Activated CD4-positive, CD25-positive, alpha-beta regulatory T cell treated with anti-CD3 and anti-CD28 coated beads, Interleukin-2, amount 50 U/mL, for 16 hours (primary cell): ENCODE measurements at places on chromosomes 11 and 22.

- DNase-seq, result no peak
Measured at GRCh38 chr22:22040908-22041307, 58.3 kb upstream of the TOP3B start.

DNA sequence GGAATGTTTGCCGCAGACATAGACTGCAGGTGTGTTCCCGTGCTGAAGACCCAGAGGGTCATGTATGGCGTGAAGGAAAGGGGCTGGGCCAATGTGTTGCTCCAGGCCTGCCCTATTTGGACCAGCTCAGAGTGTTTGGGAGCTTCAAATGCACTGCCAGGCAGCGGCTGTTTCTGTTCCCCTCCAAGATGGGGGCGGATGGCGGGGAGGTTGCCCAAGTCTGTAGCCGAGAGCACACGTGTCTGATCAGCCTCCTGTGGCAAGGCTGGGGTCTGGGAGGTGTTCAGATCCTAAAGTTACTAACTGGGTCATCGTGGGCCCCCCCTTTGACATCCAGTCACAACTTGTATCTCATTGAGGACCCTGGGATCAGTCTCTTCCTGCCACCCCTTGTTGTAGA is 45.5 kb downstream of the CACNA1I start:
- no peak for DNase-seq

GRCh38 chr11:396948-397548 is 3.0 kb downstream of the PKP3 start:
- no peak for DNase-seq

GRCh38 chr11:773425-773824 is 3.9 kb downstream of the GATD1 start:
- no peak for DNase-seq

DNA sequence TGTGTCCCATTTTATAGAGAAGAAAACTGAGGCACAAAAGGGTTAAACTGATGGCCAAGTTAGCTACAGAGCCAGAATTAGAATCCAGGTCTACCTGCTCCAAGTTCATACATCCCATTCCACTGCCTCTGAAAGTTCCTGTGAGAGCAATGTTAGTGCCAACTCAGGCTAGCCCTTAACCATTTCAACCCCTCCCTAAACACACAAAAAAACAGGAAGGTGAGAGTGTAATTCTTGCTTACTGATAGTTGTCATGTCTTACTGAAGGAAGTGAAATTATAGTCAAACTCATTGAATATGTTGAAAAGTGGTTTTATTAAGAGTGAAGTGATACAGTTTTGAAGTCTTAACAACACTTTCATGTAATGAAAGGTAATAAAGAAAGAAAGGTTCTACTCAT is 2.9 kb upstream of the E2F8 start:
- no peak for DNase-seq

GRCh38 chr11:128904656-128905344 is 13.6 kb downstream of the KCNJ5 start:
- DNase-seq, result no peak

DNA sequence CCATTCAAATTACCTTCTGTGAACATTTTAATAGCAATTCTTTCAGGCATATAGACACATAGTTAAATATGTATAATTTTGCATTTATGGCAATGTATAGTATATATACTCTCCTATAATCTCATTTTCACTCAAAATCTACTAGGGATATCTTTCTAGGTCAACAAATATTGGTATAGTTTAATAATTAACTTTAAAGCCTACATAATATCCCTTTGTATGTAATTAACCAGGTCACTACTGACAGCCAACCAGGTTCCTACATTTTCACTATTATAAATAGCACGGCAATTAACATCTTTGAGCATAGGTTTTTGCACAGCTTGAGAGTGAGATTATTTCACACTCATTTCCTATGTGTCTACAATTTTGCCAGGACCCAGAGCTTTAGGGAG is 15.8 kb downstream of the OR2AG2 start:
- no peak for DNase-seq

GRCh38 chr11:70696076-70696475 is 297.7 kb downstream of the CTTN start:
- no peak for DNase-seq

GRCh38 chr11:48025293-48025983 is 45.1 kb downstream of the PTPRJ start:
- no peak for DNase-seq

GRCh38 chr11:42237701-42238235 is 778.3 kb upstream of the LRRC4C start:
- DNase-seq, result no peak

DNA sequence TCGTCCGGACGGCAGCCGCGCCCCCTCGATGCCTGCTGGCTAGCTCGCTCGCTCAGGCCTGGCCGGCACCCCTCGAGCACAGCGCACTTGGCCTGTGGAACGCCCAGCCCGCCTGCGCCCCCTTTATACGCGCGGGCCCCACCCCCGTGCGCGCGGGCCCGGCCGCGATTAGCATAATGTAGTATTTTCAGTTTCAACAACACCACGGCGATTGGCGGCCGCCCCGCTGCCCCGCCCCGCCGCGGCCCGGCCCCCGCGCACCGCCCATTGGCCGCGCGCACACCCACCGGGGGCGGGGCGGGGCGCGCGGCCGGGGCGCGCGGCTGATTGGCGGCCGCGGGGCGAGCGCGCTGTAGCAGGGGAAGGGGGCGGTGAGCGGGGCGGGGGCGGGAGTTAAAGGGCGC is at the start of gene CDKN1C:
Gene CDKN1C (minus strand): TSS at position 98 of the 404 bp plus-strand sequence. CDS start 319 bp downstream, outside the sequence.
- DNase-seq, result peak; percentile 61

- DNase-seq, result no peak
Measured at GRCh38 chr11:132586801-132587200, 945.5 kb downstream of the OPCML start.

- no peak for DNase-seq
Measured at GRCh38 chr11:15222777-15223176, 108.1 kb downstream of the INSC start.

DNA sequence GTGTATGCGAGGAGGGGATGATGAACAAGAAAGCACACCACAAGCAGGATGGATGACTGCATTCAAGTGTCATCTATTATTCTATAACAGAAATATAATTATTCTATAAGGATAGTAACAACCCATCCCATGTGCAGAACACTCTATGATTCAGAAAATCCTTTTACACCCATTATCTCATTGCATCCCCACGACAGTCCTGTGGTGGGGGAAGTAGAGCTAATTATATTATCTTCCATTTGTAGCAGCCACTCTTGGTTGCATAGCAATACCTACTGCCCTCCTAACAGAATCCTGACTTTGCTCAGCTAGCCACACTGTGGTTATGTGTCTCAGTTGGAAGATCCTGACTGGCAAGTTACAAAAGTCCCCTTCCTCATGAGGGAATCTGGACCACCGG is 406.5 kb upstream of the NARS2 start:
- no peak for DNase-seq

DNA sequence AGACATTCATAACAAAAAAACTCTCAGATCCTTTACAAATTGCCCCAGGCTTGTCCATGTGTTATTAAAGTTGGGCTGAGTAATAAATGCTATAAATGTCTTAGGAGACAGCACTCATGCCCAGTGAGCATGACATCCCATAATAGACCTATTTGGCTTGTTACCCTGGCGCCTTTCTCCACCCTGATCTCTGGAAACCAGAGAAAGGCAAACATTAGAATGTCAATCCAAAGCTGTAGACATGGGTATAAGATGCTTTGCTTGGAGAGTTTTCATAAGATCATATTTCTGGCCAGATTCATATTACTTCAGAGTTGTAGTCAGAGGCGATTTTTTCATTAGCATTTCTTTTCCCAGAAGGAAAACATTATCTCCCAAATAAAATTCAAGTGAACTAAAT is 161.3 kb upstream of the UBASH3B start:
- DNase-seq, result no peak

GRCh38 chr11:66680966-66681645 is 3.4 kb upstream of the RBM4B start:
- DNase-seq, result no peak
